IPS-NIHi11 (cell line): ENCODE measurements at places on chromosomes 13 and 19.

GRCh38 chr13:97058391-97058790 is 64.1 kb upstream of the OXGR1 start:
- no peak for DNase-seq

DNA sequence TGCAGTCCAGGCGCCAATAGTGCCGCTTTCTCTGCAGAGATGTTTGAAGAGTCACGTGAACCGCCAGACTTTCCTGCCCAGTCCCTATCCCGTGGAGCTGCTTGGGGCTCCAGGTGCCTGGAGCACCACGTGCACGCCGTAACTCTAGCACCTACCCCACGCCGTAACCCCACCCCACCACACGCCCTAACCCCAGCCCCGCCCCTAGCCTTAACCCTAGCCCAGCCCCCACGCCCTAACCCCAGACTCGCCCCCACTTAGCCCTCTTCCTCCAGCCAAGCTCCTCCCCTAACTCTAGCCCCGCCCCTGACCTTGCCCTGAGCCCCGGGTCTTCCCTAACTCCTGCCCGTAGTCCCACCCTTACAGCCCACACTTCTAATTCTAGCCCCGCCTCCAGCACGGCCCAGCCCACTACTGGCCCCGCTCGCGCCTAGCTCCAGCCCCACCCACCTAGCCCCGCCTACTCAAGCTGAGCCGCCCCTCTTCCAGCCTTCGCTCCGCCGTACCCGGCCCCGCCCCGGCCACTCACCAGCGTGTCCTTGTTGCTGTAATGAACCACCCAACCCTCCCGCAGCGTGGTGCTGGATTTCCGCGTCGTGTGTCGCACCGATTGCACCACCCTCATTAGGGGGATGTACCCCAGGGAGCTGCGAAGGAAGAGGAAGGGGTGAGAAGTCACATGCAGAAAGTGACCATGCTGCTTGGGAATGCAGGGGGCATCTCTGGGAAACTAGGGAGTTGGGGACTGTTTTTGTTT is 19.5 kb downstream of the PRKD2 start:
- peak; percentile 100 for DNase-seq

- no peak for DNase-seq
Observed at GRCh38 chr19:9078651-9079050, 8.2 kb upstream of the OR1M1 start.

- no peak for DNase-seq
Observed at GRCh38 chr19:28034936-28035335, 1178.0 kb downstream of the UQCRFS1 start.

GRCh38 chr19:49442771-49443365 is 1.5 kb upstream of the SLC17A7 start:
- DNase-seq, result peak; percentile 84

- DNase-seq, result peak; percentile 30
Observed at GRCh38 chr13:33213797-33214196, 71.8 kb downstream of the STARD13 start.

DNA sequence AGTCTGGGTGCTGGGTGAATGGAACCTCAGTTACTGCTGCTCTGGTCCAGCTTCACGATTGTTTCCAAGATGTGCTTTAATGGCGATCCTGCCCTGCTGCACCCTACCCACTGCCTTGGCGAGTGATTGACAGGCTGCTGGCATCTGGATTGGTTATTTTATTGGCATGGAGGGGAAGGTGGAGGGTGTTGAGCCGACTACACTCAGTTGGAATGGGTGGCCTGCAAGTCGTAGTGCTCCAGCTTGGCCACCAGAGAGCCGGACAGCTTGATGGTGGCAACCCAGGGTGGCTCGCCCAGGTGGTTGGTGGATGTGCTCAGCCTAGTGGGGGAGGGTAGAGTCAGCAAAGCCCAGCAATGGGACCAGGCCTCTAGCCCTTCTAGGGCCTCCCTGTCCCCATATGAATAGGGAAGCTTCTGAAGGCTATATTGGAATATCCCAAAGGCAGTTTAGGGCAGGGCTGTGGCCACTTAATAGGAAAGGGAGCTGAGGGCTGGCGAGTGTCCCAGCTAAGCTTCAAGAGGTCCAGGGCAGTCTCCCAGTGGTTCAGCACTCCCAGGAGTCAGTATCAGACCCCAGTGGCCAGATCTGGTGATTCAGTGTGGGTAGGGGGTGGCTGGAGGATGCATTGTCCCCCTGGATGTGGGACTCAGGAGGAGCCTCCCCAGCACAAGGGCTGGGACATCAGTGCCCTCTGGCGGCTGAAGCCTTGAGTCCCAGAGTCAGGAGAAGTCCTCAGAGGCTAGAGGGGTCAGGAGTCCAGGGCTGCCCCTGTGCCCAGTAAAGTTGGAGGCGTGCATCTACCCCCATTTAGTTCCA is 3.4 kb downstream of the GGN start:
- peak; percentile 54 for DNase-seq

- DNase-seq, result no peak
Observed at GRCh38 chr13:114136576-114136975, 4.2 kb upstream of the RASA3 start.

- DNase-seq, result peak; percentile 67
Observed at GRCh38 chr13:26971990-26972887, 199.4 kb downstream of the USP12 start.

DNA sequence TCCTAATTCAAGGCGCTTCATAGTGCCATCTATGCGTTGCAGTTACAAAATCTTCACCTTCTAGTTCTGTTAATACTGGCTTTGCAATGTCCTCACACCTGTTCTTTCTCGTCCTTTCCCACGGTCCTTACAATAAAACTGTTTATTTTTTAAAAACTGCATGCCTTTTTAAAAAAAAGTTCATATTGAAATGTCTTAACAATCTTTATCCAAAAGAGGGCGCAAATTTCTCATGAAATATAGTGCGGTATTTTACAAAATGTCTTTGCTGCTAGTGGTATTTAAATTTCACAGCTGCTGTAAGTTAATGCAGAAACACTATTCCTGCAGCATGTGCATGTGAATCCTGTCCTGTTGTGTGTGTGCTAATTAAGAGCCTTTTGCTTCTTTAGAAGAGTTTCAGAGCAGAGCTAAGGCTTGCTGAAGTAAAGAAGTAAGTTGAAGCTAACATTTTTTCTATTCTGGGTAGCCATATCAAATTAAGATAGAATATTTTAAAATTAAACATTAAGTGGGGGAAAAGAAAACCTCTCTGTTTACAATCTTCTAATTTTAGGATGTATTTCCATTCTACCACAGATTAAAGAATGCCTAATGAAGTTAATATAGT is 15.8 kb upstream of the CLDN10 start:
- no peak for DNase-seq

- DNase-seq, result no peak
Observed at GRCh38 chr19:16668176-16668575, 7.2 kb downstream of the TMEM38A start.

- DNase-seq, result no peak
Observed at GRCh38 chr19:17618936-17619335, 63.5 kb downstream of the COLGALT1 start.

DNA sequence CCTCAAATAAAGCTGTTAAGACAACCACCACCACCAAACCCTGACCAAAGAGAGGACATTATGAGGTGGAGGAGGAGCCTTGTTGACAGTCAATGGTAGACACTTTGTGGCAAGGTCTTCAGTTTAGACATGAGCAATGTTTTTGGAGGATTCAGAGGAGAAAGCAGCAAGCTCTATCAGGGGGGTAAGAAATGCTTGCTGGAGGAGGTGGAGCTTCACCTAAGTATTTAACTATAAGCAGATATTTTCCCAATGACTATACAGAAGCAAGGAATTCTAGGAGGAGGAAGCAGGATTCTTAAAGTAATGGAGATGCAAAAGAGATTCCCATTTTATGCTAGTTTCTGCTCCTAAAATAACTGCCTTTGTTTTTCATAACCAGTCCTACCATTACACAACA is 74.2 kb downstream of the TRPC4 start:
- no peak for DNase-seq

DNA sequence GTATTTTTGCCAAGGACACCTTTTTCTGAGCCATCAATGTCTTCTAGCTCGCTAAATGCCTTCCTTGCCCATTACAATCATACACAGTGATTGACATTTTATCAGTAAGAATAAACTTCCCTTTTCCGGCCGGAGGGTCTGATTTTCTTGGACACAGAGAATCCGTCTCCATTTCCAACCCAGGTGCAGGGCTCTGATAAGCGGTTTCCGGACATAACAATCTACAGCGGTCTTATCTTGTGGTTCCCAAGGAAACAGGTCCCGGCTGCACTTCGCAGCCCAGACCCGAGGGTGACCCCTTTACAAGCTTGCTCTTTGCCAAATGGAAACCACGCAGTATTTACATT is 5.1 kb upstream of the ZNF77 start:
- peak; percentile 17 for DNase-seq

DNA sequence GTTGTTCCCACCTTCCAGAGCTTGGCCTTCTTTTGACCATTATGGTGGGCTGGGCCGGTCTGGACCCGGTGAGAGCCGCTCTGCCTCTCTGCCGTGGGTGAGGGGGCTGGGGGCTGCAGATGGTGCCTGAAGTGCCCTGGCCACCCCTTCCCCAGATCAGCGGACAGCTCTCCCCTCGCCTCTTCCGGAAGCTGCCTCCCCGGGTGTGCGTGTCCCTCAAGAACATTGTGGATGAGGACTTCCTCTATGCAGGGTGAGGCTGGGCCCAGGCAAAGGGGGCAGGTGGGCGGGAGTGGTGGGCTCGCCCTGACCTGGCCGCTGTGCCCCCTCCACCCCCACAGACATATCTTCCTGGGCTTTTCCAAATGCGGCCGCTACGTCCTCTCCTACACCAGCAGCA is 1.9 kb downstream of the DCAF15 start:
- no peak for DNase-seq

DNA sequence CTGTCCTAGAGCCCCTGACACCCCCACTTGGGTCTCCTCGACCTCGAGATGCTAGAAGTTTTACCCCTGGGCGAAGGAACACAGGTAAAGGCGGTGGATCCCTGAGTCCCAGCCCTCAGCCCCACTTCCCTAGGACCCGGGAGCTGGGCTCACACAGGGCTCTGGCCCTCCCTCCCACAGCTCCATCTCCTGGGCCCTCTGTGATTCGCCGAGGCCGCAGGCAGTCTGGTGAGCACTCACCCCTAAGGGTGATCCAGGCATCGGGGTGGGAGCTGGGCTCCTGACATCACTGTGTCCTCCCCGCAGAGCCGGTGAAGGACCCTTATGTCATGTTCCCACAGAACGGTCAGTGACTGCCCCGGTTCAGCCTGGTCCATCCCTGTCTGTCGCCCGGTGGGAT is 8.3 kb downstream of the PLEKHG2 start:
- no peak for DNase-seq

DNA sequence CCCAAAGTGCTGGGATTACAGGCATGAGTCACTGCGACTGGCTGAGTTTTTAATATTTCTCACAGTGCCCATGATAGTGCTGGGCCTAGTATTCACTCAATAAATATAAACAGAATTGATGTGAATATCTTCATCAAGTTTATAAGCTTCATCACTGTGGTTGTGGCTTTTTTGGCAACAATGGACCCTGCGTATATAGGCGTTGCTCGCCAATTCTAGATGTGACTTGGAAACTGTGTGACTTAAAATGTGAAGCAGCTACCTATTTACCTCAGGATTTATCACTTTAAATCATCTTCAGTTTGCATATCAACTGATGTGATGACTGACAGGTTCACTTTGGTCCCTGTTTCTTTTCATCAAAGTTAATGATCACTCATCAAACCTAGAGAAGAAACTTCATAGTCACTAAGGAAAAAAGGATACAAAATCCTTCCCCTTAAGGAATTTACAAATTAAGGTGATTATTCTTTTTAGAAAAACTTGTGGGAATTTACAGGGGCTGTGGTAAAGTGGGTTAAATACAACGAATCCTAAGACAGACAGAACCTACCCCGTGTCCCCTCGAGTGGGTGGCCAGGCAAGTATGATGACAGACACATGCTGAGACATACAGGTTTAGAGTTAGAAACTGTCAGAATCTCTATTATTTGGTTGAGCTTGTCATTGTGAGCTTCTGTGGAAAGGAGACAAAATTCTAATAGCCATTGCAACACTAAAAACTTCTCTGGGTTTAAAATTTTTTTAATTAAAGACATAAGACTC is 101.3 kb downstream of the AKAP11 start:
- no peak for DNase-seq

DNA sequence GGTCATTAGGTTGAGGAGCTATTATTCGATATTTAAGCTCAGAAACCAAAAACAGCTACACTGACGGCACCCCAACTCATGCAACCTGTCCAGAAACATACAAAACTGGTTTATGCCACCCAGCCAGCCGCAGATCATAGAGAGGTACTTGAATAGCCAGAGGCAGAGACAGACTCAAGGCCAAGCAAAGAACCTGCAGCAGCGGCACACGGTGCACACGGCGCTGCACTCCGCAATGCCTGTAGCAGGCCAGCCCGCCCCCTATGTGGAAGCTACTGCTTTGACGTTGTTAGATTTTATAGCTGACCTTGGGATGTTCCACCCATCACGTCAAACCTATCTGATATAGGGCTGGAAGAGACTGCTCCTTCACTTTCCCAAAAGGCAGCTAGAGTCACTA is 11.9 kb upstream of the DHRS12 start:
- DNase-seq, result no peak

DNA sequence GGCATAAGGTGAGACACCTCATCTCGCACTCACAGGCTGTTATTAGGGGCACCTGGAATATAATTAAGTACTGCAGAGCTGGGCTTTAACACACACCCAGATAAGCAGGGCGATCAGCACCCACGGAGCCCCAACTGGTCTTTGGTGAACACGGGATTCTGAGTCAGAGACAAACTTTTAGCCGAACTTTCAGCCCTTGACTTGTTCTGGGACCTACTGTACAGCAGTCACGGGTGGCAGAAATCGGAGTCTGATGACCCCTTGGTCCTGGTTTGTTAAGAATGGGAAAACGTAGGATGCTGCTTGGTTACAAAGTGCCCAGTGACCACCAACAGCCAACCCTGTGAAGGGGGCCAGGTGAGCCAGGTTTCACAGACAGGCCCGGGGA is 9.0 kb downstream of the SH3GL1 start:
- DNase-seq, result no peak

- peak; percentile 77 for DNase-seq
Observed at GRCh38 chr13:99980201-99980823, 1.3 kb upstream of the ZIC2 start.

- DNase-seq, result peak; percentile 40
Observed at GRCh38 chr13:31160857-31161556, 697 bp downstream of the HSPH1 start.

DNA sequence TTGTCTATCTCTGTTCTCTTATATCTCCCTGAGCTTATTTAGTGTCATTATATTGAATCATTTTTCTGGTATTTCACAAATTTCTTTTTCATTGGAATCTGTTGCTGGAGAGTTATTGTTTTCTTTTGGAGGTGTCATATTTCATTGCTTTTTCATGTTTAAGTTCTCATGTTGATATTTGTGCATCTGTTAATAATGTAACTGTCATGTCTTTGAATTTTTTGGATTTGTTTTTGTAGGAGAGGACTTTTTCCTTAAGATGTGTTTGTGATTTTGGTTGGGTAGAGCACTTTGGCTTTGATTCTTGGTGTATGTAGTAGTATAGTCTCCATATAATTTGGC is 64.0 kb downstream of the DNAJC3 start:
- no peak for DNase-seq

DNA sequence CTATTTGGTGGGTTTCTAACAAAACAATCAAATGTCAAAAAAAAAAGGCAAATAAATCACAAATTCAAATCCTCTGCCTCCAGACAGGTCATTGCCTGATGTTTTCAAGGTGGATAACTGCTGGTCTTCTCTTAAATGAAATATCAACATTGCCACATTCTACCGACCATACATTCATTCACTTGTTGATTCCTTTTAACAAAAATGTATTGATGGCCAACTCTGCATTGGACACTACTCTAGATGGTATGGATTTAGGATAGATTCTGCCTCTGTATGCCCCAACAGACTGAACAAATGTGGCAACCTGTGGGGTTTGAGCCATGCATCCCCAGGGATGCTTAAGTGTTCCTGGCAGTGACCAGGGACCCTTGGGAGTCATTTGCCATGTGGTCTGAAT is 87.6 kb upstream of the STK24 start:
- DNase-seq, result no peak
